ENCODE measurements at places on chromosomes 12 and 14. TPM values are rescaled to one million over a fixed set of nuclear protein-coding genes. Genes with fewer than 3 reads are reported as not detected.

OASL gene
- 1.7 TPM for total RNA-seq

RNASE1 gene
- 47.4 TPM for total RNA-seq

KRT77 gene
- not detected for total RNA-seq

ASCL1 gene
- not detected for total RNA-seq

KRT83 gene
- 0.43 TPM for total RNA-seq

RPL10L gene
- not detected for total RNA-seq

GATC gene
- 40.2 TPM for total RNA-seq

C14orf132 gene
- total RNA-seq: not detected

SLC5A8 gene
- not detected for total RNA-seq

REP15 gene
- 1.4 TPM for total RNA-seq

DCN gene
- not detected for total RNA-seq

DBX2 gene
- not detected for total RNA-seq

RNASE2 gene
- total RNA-seq: not detected

RFLNA gene
- not detected for total RNA-seq

ENDOU gene
- total RNA-seq: 0.39 TPM

CCDC177 gene
- not detected for total RNA-seq

RNASE7 gene
- not detected for total RNA-seq

CDKN3 gene
- 61.1 TPM for total RNA-seq

NFKBIA gene
- total RNA-seq: 34.8 TPM

GYS2 gene
- not detected for total RNA-seq

TCTN2 gene
- 17.1 TPM for total RNA-seq

OAS2 gene
- total RNA-seq: 0.98 TPM

PIK3C2G gene
- total RNA-seq: 1.4 TPM

EXOC3L4 gene
- 1.7 TPM for total RNA-seq

PLEKHD1 gene
- 0.65 TPM for total RNA-seq

TMEM30B gene
- total RNA-seq: 19.6 TPM

CD27 gene
- total RNA-seq: not detected

MAPKAPK5 gene
- 64.7 TPM for total RNA-seq

RD3L gene
- total RNA-seq: not detected

NGB gene
- not detected for total RNA-seq

RBP5 gene
- total RNA-seq: 1.3 TPM

GLT1D1 gene
- total RNA-seq: not detected

TMTC1 gene
- 3.1 TPM for total RNA-seq

ESR2 gene
- 0.20 TPM for total RNA-seq

SOAT2 gene
- 0.79 TPM for total RNA-seq

SIX1 gene
- total RNA-seq: 9.4 TPM

TMEM179 gene
- total RNA-seq: not detected

COL2A1 gene
- not detected for total RNA-seq

SLC6A12 gene
- total RNA-seq: not detected

EML5 gene
- 0.43 TPM for total RNA-seq

FOXG1 gene
- total RNA-seq: not detected

MORN3 gene
- 1.8 TPM for total RNA-seq

LRP1-AS gene
- not detected for total RNA-seq

FBXO21 gene
- total RNA-seq: 31.4 TPM

CPNE8 gene
- 10.7 TPM for total RNA-seq

FGF6 gene
- not detected for total RNA-seq

ADCY4 gene
- 2.0 TPM for total RNA-seq

ZNF740 gene
- 65.8 TPM for total RNA-seq

SLC38A4 gene
- total RNA-seq: not detected

C14orf39 gene
- not detected for total RNA-seq

GRIN2B gene
- total RNA-seq: not detected

PTCSC3 gene
- total RNA-seq: not detected

LYZ gene
- total RNA-seq: not detected

CNTN1 gene
- 0.37 TPM for total RNA-seq

E2F7 gene
- total RNA-seq: 9.8 TPM
